NCI-H446 (cell line): ENCODE measurements at places on chromosomes 4 and X.

GRCh38 chr4:128471576-128471975 lies 184.0 kb upstream of the PGRMC2 start:
- no peak for DNase-seq

DNA sequence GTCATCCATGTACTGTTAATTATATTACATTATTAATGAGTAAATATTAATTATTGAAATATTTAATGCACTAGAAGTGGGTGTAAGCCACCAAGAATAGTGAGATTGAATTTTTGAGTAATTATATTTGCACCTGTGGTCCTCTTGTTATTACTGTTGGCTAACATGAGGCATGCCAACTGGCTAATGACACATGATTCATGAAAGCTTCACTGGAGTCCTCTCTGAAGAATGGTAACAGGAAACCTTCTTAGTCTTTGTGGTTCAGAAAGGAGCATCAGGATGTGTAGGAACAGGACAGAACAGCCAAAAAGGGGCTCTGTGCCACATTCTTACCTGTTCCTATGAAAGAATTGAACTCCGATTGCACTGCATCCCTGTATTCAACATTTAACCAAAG lies 65.2 kb downstream of the SLC4A4 start:
- no peak for DNase-seq

GRCh38 chrX:40371376-40371775 lies 209.4 kb upstream of the ATP6AP2 start:
- DNase-seq: no peak

DNA sequence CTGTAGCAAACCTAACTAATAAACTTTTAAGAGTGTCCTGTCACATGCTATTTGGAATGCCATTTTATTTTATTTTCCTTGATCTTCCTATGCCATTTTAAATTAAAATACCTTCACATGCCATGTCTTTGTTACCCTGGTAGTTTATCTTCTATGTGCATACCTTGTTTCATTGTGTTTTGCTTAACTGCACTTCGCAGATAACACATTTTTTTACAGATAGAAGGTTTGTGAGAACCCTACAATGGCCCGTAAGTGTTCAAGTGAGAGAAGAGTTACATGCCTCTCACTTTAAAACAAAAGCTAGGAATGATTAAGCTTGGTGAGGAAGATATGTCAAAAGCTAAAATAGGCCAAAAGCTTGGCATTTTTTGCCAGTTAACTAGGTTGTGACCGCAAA lies 744.1 kb downstream of the STIM2 start:
- DNase-seq: no peak

- DNase-seq: peak; percentile 40
These were observed 10.3 kb downstream of the SRPX2 start for GRCh38 chrX:100654261-100654660.

DNA sequence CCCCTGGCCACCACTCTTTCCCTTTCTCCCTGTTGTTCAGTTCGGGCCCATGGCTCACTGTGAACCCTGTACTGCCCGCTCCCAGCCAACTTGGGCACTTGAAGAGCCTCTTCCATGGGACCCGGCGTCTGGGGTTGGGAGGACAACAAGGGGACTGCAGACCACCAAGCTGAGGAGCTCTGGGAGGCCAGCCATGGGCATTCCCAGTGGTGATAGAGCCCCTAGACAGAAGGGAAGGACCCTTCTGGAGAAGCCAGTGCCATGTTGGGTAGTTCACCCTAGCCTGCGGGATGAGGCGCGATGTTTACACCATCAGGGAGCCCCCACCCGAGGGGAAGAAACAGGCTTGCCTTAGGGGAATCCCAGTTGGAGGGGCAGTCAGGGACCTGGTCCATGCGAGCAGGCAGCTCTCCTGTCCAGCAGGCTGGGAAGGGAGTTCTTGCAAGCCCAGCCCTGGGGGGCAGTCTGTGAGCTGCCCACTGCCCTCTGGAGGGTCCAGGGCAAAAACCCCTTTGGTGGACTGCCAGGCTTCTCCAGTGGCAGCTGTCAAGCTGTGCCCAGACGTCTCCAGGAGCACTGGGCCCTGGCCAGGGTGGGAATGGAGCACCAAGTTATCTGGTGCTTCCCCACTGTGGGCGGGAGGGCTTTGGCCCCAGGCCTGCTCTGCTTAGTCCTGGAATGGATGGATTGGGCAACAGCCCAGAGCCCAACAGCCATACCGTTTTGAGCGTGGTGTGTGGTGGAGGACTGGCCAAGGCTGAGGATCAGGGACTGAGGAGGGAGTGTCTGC lies 23.7 kb upstream of the UBA1 start:
- DNase-seq: no peak

DNA sequence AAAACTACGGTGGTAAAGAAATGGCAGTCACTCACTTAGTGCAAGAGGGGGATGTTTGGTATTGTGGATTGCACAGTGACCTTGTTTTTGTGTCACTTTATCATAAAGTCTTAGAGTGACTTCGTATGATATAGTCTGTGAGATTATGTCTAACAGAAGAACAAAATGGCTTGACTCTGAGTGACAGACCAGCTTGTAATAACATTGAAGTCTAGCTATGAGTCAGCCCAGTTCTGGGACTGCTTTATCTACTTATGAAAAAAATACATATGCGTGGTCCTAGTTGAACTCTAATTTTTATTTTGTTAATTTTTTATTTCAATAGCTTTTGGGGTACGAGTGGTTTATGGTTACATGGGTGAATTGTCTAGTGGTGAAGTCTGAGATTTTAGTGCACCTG lies 20.0 kb downstream of the DCLK2 start:
- DNase-seq: no peak

GRCh38 chr4:17577665-17578481 lies 875 bp downstream of the LAP3 start:
- DNase-seq: peak; percentile 10

- DNase-seq: no peak
These were observed 16.4 kb downstream of the SCARB2 start for GRCh38 chr4:76197031-76197743.
